ENCODE measurements at places on chromosomes 7 and 10.

DNA sequence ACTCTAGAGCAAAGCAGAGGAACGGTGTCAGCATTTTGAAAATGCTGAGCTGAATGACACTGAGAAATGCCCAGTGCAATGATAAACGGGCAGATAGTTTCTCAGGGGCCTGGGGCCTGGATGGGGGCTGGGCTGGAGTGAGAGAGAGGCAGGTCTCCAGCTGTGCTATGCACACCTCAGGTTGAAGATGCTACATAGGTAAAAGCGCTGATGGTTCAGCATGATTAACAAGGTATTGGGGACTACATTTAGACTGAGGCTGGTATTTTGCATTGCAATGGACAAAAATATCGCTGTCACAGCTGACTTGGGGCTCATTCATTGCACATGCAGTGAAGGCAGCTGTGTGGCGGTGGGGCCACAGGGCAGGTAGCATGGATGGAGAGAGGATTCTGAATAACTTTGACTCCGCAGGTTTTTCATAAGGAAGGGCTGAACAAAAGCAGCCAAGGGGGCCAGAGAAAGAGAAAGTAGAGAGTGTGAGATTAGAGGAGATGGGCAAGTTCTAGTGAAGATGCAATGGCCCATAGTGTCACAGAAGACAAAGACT lies 290.8 kb upstream of the ZNF32 start:
- no peak for DNase-seq

DNA sequence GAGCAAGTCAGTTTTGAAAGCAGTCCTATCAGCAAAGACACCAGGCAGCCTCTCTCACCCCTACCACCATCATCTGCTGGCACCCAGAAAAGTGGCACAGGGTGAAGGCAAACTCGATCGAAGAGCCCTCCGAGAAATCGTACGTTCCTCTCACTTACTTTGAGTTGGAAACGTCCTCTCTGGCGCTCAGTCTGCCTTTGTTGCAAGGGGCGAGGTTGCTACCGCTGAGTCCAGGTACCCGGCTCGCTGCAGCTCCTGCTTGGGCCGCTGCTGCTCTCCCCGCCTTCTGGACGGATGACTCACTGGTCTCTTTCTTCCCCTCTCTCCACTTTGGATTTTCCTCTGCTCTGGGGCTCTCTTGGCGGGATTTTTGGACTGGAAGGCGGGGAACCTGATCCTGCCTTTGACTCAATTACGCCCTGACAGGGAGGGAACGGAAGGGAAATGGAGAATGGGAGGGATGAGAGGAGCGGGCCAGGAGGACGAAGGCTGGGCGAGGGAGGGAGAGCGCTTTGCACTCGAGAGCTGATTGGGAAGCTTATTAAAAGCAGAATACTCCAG lies at the start of gene PTN:
TSS of gene PTN (minus strand) at position 453 of the 561 bp plus-strand sequence. CDS start 88,760 bp downstream, outside the sequence.
- no peak for DNase-seq

GRCh38 chr10:49407151-49407550 lies 11.3 kb upstream of the DRGX start:
- DNase-seq, result no peak

DNA sequence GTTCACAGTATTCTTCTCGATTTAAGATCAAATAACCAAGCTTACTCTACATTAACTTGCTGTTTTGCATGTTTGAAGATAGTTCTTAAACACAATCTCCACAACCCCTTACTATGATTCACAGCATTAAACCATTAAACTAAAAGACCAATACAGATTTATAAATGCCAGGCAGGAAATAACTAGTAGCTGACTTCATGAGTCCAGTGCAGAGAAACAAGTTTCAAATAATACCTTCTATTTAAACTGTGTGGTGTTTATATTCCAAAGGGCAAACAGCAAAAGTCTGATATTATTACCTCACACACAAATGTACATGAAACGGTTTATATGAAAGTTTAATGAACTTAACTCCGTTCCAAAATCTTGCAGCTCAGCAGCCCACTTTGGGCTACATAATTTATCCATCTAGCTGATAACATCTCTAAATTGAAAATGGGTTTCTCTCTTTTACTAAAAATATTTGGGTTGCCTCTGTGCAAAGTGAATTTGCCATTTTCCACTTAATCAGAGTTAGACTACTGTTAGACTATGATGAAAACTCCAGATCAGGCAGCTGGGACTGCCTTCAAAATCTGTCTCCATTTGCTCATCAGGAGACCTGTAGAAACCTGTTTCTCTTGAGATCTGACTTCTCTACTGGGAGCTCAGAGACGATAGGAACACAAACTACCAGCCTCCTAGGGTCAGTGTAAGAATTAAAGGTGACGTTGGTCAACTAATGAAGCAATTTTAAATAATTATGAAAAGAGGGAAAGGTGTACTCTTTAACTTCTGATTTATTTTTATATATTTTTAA lies 287.3 kb downstream of the FZD1 start:
- DNase-seq, result no peak

GRCh38 chr10:116909307-116909706 lies 60.0 kb downstream of the ENO4 start:
- no peak for DNase-seq

GRCh38 chr7:82183634-82184033 lies 259.9 kb downstream of the CACNA2D1 start:
- no peak for DNase-seq

DNA sequence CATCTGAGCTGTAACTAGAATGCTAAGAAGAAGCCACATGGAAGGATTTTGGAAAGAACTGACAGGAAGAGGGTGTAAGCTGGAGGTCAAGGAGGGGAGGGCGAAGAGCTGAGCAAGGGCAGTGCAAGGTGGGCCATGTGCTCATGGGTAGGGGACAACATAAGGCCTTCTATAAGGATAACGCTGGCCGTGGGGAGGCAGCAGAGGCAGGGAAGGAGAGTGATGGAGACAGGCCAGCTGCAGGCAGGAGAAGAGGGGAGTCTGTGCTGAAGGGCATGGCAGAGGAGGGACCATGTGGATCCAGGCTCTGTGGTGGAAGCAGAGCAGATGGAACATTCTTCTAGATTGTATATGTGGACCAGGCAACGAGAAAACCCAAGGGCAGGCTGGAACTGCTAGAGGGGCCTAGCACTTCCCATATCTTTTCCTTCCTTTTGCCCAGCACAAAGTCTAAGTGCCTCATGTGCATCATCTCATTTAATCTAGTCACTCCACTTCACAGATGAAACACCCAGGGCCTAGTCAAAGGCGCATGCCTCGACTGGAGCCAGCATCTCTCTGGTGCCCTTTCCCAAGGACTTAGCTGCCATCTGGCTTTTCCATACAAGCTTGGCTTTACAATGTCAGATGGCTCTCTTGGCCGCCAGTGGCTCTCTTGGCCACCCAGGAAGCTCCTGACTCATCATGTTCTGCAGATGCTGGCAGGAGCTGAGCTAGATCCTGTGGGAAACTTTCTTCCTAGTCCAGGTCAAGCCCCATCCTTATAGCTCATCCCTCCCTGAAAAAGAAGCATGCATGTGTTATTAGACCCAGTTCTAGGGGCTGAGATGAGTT lies 6.6 kb downstream of the LRRC18 start:
- no peak for DNase-seq

GRCh38 chr7:137513091-137513490 lies 169.6 kb upstream of the PTN start:
- DNase-seq, result no peak

DNA sequence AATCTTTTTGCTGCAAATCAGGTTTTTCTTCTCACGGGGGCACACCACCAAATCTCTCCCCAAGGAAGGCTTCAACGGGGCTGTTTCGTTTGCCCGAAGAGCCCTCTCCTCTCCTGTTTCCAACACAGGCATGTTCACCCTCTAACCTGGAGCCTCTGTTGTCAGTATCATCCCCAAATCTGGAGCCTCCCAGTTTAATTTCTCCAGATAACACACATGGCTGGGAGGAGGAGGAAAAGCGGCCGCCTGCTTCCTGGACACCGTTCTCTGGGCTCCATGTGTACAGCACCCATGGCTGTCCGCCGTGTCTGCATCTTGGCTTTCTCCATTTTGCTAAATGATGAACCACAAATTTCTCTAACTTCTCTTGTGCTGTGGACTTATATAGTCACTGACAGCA lies 214.5 kb downstream of the DIP2C start:
- DNase-seq, result no peak

DNA sequence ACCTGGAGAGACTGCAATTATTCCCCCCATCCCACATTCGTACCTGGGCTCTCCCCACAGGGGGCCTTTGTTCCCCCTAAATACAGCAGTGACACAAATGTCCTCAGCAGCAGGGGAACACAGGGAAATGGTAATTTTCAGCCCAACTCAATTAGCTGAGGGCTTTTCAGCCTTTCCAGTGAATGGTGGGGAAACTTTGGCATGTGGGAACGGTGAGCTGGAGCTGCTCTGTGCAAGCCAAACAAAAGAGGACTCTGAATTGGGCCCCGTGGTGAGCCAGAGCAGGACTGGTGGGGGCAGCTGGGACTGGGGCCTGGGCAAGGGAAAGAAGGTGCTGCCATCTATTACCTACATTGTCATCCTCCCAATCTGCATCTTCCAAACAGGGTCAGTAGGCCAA lies 51.0 kb downstream of the FBXW4 start:
- DNase-seq, result no peak

- DNase-seq, result no peak
Observed at GRCh38 chr7:29207162-29207801, 12.7 kb downstream of the CHN2 start.

GRCh38 chr7:129438839-129439651 lies 4.8 kb downstream of the STRIP2 start:
- DNase-seq, result no peak

DNA sequence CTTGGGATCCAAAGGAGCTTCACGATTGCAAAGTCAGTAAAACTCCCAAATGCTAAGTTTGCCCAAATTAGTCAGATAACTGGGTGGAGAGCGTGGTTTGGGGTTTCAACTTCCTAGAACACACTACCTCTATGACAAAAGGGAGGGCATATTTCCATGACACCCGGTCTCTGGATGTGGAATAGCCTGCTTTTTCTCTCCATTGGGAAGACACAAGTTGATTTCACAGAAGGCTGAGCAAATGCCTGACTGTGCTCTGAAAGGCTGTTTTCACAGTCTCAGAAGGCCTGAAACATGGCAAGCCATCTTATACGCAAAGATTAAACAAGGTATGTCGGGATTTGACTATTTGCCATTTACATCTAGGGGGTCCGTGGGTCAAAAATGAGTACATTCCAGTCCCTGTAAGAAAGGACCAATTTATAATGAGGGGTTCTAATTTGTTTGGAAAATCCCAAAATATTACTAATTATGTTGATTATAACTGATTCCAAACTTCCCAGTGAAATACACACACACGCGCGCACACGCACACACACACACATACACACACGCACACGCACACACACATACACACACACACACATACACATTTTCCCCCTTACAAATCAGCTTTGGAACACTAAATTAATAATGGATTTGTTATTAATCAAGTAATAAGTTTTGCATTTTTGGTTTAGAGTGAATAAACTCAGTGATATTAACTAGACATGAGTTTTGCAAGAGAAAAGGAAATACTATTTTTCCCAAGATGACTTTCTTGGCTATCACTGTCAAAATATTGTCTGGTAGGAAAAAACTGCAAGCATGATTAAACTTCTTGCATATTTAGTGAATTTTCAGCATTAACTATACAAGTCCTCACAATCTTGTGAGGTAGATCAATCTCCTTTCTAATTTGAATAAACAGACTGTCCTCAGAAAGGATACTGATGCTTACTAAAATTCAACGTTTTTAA lies 105.0 kb downstream of the PRTFDC1 start:
- no peak for DNase-seq

GRCh38 chr10:50641626-50642025 lies 17.9 kb upstream of the SGMS1 start:
- no peak for DNase-seq

DNA sequence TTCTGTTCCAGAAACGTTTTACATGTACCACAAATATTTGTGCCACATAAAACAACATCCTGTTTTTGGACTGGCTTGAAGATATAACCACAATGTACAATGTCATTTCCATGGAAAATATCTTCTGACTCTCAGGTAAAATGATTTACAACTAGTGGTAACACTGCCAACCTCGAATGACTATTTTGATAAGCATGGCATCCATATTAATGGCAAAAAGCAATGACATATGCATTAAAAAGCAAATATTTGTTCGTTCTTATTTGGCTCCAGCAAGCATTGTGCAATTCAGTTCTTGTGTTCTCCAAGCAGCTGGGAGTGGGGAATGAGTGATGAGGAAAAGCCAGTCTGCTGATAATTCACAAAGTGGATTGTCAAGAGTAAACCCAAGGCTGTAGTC lies 289.0 kb downstream of the PLXDC2 start:
- no peak for DNase-seq

DNA sequence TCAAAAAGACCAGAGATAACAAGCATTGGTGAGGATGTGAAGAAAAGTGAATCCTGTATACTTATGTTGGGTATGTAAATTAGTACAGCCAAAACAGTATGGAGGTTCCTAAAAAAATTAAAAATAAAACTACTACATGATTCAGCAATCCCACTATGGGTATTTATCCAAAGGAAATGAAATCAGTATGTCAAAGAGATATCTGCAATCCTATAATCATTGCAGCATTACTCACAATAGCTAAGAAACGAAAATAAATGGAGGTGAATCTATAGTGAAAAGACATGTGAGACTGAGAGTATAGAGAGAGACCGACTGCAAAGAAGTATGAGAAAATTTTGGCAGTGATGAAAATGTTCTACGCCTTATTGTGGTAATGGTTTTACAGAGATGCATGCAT lies 139.2 kb upstream of the TMEM168 start:
- DNase-seq, result no peak

GRCh38 chr7:3712841-3713240 lies 411.8 kb downstream of the SDK1 start:
- no peak for DNase-seq

DNA sequence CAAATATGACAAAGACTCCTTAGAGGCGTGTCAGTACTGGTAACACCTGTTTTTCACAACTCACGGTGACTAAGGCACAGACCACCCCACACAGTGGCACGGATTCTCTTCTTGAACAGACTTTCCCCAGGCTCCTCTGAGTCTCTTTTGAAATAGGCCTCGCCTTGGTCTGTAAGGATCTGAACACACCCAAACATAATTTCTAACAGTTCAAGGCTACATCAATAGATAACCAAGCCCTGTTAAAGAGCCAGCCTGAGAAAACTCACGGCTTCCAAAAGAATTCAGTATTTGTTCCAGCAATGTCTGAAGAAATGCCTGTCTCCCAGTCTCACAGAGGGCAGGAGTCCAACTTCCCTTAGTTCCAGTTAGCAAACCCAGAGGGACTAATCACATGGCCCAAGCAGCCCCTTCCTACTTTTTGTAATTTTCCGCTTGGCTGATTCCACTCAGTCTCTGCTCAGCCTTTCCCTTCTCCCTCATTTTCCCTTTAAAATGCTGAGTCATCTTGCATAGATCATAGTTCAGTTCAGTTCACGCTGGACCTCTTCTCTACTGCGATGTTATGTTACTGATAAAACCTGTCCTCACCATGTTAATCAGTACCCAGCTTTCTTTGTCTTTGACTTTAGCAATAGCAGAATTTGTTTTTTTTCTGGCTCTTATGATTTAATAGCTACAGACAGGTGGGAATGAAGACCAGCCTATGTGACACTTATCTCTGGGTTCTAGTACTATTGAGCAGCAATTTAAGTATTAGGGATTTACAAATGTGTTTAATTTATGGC lies 22.6 kb upstream of the AKR1C3 start:
- DNase-seq, result peak; percentile 28

All from smooth muscle cell of the brain vasculature (primary cell).